ENCODE measurements at places on chromosomes 11 and 22. TPM values are rescaled to one million over a fixed set of nuclear protein-coding genes. Genes with fewer than 3 reads are reported as not detected.

DNA sequence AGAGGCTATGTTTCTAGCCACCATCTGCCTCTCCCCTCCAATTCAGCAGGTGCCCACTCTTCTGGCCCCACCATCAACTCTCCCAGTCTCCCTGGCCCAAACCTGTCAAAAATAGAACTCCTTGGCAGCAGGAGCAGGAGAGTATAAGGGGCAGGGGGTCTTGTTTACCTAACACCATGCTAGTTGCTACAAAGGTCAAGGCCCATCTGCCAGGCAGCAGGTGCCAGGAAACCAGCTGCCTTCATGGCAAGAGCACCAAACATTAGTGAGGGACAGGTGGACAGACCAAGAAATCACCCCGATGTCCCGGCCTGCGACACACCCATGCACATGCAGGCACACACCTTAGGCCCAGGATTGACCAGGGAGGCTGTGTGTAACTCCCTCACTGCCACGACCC is 387.9 kb downstream of the BUD13 start:
- DNase-seq = no peak
- H3K27me3 ChIP-seq = no peaks in the 10 kb centered on the region
- no peaks in the 10 kb centered on the region for H3K36me3 ChIP-seq
- H3K27ac ChIP-seq = no peak overlapping the region
- no peak overlapping the region for H3K4me3 ChIP-seq

Gene KDM4E
- not detected for total RNA-seq

GRCh38 chr11:46832511-46833214 is 13.4 kb downstream of the CKAP5 start:
- H3K4me3 ChIP-seq = no peak overlapping the region
- H3K36me3 ChIP-seq = no peaks in the 10 kb centered on the region

Gene LIF
- 8.2 TPM for total RNA-seq

GRCh38 chr11:5153574-5154431 is 754 bp downstream of the OR52A1 start:
- H3K36me3 ChIP-seq = no peaks in the 10 kb centered on the region
- no peak for DNase-seq
- no peaks in the 10 kb centered on the region for H3K27me3 ChIP-seq
- no peaks in the 10 kb centered on the region for H3K4me1 ChIP-seq
- H3K27ac ChIP-seq = no peak overlapping the region

GRCh38 chr11:78226684-78227680 is 38.3 kb downstream of the USP35 start:
- no peaks in the 10 kb centered on the region for H3K36me3 ChIP-seq
- H3K27ac ChIP-seq = no peak overlapping the region
- H3K4me3 ChIP-seq = no peak overlapping the region
- H3K27me3 ChIP-seq = no peaks in the 10 kb centered on the region

DNA sequence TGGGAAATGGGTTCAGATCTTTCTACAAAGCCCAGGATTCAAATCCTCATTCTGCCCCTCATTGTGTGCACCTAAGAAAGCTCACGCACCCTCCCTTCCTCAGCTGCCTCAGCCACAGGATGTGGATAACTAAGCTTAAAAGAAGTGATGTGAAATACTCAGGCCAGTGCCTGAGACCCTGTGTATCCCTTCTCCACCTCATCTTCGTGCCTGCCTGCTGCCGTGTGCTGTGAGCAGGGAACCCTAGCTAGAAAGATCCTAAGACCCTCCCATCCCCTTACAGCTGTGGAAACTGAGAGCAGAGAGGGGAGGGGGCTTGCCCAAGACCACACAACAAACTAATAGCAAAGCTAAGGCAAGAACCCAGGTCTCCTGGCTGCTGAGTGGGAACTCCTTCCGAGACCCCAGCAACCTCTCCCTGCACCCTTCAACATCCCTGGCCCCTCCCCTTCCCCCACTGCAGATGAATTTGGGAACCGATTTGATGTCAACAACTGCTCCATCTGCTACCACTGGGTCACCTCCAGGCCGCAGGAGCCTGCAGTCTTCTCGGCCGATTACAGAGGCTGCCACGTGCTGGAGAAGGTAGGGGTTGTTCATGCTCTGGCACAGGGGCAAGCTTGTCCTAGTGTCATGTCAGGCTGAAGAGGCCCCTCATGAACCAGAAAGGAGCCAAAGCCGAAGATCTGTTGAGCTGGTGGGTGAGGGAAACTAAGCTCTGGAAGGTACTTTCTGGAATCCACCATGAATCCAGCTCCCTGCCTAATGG is 1.5 kb downstream of the ZP1 start:
- no peak overlapping the region for H3K4me3 ChIP-seq
- H3K27me3 ChIP-seq = no peaks in the 10 kb centered on the region
- no peaks in the 10 kb centered on the region for H3K36me3 ChIP-seq
- no peaks in the 10 kb centered on the region for H3K4me1 ChIP-seq
- H3K27ac ChIP-seq = no peak overlapping the region

GRCh38 chr11:122823564-122823963 is 14.7 kb upstream of the CRTAM start:
- DNase-seq = no peak
- no peaks in the 10 kb centered on the region for H3K36me3 ChIP-seq
- no peak overlapping the region for H3K4me3 ChIP-seq
- no peaks in the 10 kb centered on the region for H3K4me1 ChIP-seq
- no peaks in the 10 kb centered on the region for H3K27me3 ChIP-seq

Gene MYBPC3
- not detected for total RNA-seq

DNA sequence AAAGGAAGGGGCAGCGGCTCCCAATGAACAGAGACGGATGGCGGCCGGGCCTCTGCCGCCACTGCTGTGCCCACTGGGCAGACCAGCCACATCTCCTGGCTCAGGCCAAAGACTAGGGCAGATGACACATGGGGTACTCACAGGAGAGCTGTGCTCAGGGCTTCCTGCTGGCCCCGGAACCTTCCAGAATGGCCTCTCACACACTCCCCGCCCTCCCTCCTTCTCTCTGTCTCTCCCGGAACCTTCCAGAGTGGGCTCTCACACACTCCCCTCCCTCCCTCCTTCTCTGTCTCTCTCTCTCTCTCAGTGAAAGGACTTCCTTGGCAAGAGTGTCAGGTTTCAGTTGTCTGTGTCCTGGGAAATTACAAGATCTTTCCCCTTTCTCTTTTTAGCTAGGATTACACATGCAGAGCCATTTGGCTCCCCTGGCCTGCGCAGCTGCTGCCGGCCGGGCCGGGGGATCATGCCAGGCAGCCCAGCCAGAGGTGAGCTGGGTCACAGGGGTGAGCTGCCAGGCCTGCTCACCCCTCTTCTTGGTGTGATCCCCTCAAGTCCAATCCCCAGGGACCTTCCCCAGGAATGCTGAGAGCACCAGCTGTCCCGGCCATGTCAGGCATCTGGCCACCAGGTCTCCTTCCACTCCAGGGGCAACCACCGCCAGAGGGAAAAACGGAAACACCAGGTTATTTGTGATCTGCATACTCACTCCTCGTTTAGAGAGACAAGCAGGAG is 45.3 kb upstream of the ADA2 start:
- H3K36me3 ChIP-seq = no peaks in the 10 kb centered on the region
- H3K27me3 ChIP-seq = no peaks in the 10 kb centered on the region
- H3K4me1 ChIP-seq = no peaks in the 10 kb centered on the region
- DNase-seq = no peak
- H3K27ac ChIP-seq = peak overlapping the region; percentile 50
- H3K4me3 ChIP-seq = no peak overlapping the region

DNA sequence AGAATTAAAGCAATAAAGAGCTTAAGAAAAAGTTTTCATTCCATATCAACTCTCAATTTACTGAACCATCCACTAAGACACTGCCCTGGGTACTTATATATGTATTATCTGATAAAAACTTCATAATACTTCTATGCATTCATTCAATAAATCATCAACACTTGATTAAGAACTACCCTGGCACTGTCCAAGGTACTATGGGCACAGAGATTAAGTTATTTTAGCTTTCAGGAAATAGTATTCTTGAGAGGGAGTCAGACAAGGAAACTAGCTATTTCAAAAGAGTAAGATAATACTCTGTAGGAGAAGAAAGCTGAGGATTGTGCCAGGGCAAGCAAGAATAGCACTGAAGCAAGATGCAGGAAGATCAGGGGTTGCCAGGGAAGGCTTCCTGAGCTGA is 640.8 kb downstream of the FAM181B start:
- no peak for DNase-seq
- no peaks in the 10 kb centered on the region for H3K27me3 ChIP-seq
- H3K4me3 ChIP-seq = no peak overlapping the region
- H3K27ac ChIP-seq = no peak overlapping the region
- H3K4me1 ChIP-seq = no peaks in the 10 kb centered on the region

DNA sequence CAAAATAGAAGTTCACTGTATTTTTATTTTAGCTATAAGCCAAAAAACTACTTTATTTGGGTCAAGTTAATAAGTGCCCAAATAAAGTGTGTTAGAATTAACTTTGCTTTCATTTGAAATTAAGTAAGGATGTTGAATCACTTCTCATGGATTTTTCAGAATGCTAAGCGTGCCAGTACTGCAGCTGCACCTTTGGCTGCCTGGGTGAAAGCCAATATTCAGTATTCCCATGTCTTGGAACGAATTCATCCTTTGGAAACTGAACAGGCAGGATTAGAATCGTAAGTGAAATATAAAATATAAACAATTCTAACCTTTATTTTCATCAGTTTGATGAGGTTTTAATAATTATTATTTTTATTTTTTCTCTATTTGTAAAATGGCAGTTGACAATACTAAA is 113.6 kb downstream of the DYNC2H1 start:
- no peak for DNase-seq
- H3K27me3 ChIP-seq = no peaks in the 10 kb centered on the region
- H3K27ac ChIP-seq = no peak overlapping the region
- H3K4me1 ChIP-seq = no peaks in the 10 kb centered on the region

Gene OR51I1
- not detected for total RNA-seq

DNA sequence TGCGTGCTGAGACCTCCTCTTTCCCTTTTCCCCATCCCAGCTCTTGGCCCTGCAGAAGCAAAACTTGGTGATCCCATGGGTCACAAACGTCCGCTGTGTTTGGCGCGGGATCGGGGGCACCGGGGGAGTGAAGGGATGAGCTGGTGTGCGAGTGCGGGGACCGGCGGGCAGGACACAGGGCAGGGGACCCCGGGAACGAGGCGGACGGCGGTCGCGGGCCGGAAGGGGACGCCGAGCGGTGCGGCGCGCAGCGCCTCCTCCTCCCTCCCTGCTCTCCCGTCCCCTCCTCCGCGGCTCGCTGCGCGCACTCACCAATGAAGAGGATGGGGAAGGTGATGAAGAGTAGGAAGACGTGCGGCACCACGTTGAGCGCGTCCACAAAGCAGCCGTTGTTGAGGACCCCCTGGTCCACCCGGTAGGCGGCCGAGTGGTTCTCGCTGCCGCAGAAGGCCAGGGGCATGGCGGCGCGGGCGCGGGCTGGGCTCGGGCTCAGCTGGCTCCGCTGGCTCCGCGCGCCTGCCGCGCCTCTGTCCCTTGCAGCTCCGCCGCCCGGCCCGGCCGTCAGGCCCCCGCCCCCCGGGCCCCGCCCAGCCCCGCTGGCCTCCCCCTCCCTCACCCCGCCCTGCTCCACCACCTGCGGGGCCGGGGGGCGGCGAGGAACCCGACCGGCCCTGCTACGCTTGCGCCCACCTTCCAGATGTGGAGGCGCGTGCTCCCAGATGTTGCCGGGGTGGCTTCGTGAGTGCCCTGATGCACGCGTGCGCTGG is at the start of gene ABCC8:
ABCC8 (minus strand) TSS at position 529 of the 767 bp plus-strand sequence; CDS start at position 460, 69 bp downstream.
- peaks cover 11% of the 10 kb centered on the region for H3K4me1 ChIP-seq
- DNase-seq = no peak
- H3K36me3 ChIP-seq = no peaks in the 10 kb centered on the region
- H3K4me3 ChIP-seq = peak within 1 kb of the TSS; percentile 34
- no peak within 1 kb of the TSS for H3K27ac ChIP-seq

Measured in Peyer's patch (tissue), 4 donors.